ENCODE measurements at places on chromosomes 1 and 21.

GRCh38 chr1:191690931-191691330 is 467.3 kb upstream of the RGS18 start:
- DNase-seq = no peak

DNA sequence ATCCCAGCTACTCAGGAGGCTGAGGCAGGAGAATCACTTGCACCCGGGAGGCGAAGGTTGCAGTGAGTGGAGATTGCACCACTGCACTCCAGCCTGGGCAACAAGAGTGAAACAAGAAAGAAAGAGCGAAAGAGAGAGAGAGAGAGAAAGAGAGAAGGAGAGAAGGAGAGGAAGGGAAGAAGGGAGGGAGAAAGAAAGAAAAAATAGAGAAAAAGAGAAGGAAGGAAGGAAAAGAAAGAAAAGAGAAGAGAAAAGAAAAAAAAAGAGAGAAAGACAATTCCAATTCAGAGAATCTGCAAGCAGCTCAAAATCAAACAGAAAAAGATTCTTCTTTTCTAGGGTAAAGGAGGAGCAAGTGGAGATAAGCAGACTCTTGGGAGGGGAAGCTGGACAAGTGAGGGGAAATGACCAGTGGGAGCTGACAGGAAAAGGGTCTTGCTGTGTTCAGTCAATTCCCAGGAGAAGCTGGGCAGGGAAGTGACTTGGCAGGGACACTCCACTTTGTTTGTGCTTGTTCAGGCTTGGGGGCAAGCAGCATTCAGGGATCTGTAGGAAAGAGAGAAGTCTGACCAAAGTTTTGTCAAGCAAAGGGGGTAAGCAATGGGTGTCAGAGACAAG is 3.6 kb upstream of the CAPN2 start:
- no peak for DNase-seq

- DNase-seq = no peak
Observed at GRCh38 chr21:38567335-38567969, 69.2 kb upstream of the ERG start.

- no peak for DNase-seq
Observed at GRCh38 chr1:234710936-234711724, 101.2 kb upstream of the IRF2BP2 start.

- no peak for DNase-seq
Observed at GRCh38 chr1:53685272-53686051, 53.5 kb downstream of the GLIS1 start.

- DNase-seq = no peak
Observed at GRCh38 chr1:235295902-235296350, 32.1 kb downstream of the ARID4B start.

GRCh38 chr21:31948676-31949075 is 75.9 kb downstream of the HUNK start:
- no peak for DNase-seq

- DNase-seq = no peak
Observed at GRCh38 chr1:79693441-79694114, 687.0 kb upstream of the ADGRL4 start.

- no peak for DNase-seq
Observed at GRCh38 chr21:36628761-36629460, 70.0 kb upstream of the SIM2 start.

DNA sequence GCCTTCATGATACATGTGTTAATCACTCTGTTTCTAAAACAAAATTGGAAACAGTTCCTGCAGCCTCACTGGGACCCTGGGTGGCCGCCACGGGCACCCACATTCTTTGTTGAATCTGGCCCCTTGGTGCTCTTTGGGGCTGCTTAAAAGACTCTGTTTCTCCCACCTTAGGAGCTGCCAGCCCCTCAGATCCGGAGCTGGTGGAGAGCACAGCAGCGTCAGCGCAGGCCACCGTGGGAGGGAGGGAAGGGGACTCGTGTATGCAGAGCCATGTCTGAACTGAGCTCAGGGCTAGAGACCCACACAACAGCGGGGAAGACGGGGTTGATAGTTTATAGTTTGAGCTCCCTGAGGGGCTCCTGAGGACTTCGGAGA is 121.2 kb downstream of the CNIH3 start:
- DNase-seq = no peak

- no peak for DNase-seq
Observed at GRCh38 chr1:200037904-200038303, 10.4 kb downstream of the NR5A2 start.

DNA sequence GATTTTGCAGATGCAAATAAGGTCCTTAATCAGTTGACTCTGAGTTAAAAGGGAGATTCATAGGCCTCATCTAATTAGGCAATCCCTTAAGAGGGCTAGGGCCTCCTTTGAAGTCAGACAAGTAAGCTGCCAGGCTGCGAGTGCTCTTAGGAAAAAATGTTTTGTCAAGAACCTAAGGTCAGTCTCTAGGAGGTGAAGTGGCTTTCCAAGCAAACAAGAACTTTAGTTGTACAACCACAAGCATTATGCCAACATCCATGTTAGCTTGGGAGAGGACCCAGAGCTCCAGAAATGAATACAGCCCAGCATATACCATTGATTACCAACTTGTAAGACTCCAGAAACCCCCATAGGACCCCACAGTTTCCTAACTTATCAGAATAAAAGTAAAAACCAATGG is 1366.2 kb downstream of the PLA2G4A start:
- no peak for DNase-seq

GRCh38 chr1:109482242-109482641 is 1.5 kb upstream of the ATXN7L2 start:
- no peak for DNase-seq

DNA sequence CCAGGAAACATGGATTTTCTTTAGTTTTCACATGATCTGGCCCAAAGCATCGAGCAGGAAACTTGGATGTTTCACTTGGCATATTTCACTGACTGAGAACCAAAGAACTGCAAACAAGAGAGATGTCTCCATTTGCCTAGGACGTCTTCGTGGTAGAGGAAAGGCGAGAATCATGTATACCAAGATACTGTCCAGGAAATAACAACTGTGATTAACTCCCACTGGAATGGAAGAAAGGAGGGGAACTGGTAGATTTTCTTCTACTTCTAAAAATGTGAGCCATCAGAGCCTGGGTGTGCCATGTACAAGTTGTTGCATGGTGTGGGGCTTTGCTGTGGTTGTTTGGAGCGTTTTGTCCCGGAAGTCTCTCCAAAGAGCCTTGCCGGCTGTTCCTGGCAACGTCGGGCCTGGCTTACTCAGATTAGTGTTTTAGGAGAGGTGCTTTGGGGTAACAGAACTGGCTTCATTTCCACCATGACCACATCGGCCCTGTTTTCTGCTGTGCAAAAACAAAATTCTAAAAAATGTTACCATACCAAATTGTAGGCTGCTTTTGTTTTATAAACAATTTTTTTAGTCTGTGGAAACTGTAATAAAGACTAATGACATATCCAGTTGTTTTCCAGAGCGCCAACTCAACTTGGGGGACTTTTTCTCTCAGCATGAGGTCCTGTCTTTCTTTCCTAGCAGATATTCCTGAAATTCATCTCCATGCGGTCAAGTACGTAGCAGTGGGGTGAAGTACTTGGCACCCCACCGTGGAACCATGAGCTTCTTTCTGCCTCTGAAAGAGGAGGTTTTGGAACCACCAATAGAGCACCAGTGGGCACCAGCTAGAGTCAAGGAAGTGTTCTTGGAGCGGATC is 118.3 kb downstream of the TM2D1 start:
- DNase-seq = no peak

DNA sequence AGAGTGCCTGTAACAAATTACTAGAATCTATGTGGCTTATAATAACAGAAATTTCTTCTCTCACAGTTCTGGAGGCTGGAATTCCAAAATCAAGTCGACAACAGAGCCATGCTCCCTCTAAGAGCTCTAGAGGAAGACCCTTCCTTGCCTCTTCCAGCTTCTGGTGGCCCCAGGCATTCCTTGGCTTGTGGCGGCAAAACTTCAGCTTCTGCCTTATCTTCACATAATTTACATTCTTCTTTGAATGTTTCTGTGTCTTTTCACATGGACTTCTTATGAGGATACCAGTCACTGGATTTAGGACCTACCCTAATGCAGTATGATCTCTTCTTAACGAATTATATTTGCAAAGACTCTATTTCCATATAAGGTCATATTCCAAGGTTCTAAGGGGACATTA is 324.4 kb downstream of the PCP4 start:
- no peak for DNase-seq

DNA sequence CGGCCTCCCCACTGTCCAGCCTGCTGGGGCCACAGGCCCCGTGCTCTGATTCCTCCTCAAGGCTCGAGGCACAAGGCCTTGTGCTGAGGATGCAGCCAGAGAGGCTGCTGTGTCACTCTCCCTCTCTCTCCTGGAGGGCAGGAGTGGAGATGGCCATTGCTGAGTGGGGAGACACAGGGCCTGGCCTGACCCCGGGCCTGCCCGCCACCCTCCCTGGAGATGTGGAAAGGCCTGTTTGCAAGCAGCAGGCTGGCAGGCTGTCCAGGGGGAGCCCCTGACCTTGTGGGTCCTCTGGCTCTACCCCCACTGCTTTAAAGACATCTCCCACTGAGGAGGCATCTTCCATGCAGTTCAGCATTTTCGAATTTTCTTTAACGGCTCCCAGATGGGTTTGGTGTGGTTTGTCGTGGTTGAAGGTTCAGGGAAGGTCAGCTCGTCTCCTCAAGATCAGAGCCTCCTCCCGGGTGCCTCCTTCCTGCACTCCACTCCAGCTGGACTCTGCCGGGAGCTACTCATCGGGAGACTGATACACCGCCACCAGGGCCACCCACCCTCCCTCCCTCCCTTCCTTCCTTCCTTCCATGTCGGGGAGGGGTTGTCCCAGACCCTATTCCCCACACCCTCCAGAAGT is 69.1 kb downstream of the SPSB1 start:
- no peak for DNase-seq

- DNase-seq = no peak
Observed at GRCh38 chr1:212780759-212781158, 10.8 kb downstream of the NSL1 start.

DNA sequence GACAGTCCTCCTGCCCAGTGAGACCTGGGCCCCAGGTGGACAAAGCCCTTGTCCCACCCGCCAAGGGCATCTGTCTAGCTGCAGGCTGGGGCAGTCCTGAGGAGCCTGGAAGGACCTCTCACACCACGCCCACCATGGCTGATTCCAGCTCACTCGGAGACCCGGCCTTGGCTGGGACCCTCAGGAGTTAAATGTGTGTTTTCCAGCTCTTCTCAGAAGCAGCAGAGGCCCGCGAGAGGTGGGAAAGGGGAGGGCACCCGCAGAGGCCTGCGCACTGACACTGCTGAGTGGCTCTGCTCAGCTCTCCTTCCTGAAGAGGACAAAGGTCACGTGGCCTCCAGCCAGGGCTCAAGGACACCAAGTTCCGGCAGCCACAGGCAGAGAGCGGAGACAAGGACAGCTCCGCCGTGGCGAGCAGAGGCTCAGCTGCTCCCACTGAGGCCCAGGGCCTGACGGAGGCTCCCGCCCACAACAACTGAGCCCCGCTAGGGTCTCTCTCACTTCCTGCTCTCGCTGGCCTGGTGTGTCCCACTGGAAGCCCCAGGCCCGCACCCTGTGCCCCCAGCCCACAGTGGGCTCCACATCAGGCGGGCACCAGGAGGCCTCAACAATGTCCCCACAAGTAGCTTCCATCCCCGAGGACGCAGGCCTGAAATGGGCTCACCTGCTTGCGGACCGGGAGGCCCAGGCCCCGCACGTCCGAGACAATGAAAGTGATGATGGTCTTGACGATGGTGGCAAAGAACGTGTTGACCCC is 16.9 kb downstream of the SLC19A1 start:
- peak; percentile 8 for DNase-seq

DNA sequence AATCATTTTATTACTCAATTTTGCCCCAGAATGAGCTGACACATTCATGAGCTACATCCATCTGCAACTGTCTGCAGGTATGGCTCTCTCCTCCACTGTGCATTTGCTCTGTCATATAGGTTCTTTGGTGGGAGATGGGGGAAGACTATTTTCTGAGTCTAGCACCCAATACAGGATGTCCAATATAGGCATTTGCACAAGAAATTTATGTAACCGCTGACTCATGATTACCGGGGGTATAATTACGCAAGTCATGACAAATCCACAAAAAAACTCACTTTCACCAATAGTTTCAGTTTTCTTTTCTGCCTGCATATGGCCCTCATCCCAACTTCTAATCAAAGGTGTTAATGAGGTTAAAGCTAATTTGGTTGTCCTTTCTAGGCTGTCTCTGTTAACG is 17.5 kb upstream of the VSIG8 start:
- no peak for DNase-seq

GRCh38 chr1:12309783-12310742 is 80.2 kb downstream of the VPS13D start:
- DNase-seq = no peak

DNA sequence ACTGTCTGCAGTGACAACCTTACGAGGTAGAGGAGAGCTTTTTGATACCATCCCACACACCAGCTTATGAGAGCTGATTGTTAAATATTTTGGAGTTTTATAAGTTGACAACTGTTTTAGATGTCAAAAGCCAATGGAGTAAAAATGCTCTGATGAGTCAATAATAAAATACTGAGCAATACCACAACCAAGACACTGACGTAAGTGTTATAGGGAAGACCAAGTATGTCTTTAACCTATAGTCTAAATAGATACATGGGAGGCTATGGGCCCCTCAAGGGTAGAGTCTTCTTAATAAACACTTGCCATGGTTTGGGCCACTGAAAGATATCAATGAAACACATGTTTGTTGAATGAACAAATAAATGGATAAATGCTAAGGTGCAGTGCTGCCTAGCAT is 49.2 kb downstream of the DUSP10 start:
- DNase-seq = no peak

- DNase-seq = no peak
Observed at GRCh38 chr1:90356991-90357390, 360.1 kb downstream of the BARHL2 start.

GRCh38 chr1:151693057-151693651 is 23.4 kb downstream of the CELF3 start:
- DNase-seq = no peak
